ENCODE measurements at places on chromosomes 12 and 14. TPM values are rescaled to one million over a fixed set of nuclear protein-coding genes. Genes with fewer than 3 reads are reported as not detected.

Gene WSCD2
- not detected for total RNA-seq

Gene CLEC4C
- total RNA-seq, result not detected

Gene ARG2
- total RNA-seq, result 0.80 TPM

Gene PLCZ1
- total RNA-seq, result not detected

DNA sequence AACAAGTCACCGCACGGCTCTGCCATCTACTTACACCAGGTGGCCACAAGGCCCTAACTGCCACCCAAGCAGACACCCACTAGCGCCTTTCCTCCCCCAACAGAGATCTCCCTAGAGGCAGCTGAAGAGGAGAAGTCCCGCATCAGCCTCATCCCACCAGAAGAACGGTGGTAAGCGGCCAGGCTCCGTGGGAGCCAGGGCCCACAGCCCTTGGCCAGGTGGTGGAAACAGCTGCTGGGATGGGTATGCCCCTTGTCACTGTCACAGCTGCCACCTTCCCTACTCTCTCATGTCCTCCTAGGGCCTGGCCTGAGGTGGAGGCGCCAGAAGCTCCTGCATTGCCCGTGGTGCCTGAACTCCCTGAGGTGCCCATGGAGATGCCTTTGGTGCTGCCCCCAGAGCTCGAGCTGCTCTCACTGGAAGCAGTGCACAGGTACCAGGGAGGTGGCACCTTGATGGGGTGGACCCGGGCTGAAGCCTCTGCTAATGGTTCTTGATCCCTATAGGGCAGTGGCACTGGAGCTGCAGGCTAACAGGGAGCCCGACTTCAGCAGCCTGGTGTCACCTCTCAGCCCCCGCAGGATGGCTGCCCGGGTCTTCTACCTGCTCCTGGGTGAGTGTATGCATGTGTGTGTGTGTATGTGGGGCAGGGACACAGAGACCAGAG, 7.5 kb downstream of the REC8 start:
- DNase-seq, result no peak

DNA sequence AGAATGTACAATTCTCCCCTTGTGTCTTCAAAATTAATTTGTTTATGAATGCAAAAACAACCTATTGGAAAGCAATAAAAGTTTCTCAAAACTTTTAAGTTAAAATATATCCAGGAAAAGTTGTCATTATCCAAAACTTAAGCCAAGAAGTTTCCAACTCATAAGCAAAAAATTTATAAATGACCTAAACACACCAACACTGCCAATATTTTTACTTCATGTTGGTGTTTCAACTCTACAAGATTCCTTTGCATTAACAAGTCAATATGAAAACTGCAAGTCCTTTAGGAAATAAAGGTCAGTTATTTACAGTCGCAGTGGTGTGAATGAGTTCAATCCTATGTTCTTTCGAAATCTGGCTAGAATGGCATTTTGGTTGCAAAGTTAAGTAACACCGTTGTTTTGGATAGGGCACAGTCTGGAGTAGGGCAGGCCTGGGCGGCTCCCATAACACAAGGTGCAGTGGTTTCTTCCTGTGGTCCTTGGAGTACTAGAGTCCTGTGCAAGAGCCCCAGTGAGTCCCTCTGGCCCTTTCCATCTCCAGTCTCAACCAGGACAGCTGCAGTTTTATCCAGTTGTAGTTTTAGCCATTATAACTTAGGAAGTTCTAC, 151.4 kb downstream of the MED13L start:
- peak; percentile 53 for DNase-seq

DNA sequence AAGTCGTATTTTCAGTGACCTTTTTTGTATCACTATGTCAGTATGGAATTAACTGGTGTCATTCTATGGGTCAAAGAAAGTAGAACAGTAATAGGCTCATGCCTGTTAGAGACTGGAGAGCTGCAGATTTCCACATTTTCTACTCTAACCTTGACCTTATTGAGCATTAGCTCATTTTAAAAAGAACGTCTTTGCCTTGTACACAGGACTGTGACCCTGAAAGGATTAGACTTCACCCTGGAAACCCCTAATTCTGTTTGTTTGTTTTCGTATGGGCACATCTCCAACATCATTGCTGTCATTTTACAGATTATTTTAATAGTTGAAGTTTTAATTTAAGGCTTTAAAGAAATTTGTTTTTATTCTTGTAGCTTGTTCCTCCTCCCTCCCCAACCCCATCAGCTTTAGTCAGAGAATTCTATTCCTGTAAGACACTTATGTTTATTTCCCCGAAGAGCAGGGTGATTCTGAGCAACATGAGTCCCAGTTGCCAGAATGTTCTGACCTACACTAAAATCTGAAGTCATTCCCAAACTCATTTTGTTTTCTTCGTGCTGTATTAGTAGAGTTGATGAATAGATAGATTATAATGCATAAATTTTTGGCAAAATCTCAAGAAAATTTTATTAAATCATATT, 451.3 kb downstream of the FOXG1 start:
- no peak for DNase-seq

DNA sequence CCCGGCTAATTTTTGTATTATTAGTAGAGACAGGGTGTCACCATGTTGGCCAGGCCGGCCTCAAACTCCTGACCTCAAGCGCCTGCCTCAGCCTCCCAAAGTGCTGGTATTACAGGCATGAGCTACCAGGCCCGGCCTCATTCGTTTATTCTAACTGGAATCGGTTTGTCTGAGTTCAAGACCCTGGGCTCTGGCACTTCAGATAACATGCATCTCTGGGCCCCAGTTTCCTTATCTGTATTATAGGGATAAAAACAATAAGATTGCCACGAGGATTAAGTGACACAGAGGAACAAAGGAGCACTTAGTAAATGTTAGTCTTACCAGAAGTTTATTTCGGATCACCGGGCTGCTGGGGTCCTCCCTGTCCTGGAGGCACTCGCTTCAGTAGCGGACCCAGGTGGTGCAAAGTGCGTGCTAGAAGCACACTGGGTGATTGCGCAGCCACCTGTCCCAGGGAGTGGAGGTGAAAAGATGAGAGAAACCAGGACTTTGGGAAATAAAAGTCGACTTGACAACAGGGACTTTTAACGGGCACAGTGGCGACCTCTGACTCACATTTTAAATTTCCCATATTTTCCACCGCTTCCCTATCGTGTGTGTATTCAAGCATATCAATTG, 37.5 kb downstream of the ACACB start:
- no peak for DNase-seq

GRCh38 chr12:27226407-27226929, 17.6 kb upstream of the STK38L start:
- no peak for DNase-seq

- DNase-seq, result peak; percentile 21
These were observed 605 bp downstream of the ANKRD52 start for GRCh38 chr12:56257491-56258067.

- no peak for DNase-seq
These were observed 314.3 kb downstream of the RAD51B start for GRCh38 chr14:68133856-68134255.

- peak; percentile 42 for DNase-seq
These were observed 4.4 kb upstream of the C1RL start for GRCh38 chr12:7113389-7113871.

DNA sequence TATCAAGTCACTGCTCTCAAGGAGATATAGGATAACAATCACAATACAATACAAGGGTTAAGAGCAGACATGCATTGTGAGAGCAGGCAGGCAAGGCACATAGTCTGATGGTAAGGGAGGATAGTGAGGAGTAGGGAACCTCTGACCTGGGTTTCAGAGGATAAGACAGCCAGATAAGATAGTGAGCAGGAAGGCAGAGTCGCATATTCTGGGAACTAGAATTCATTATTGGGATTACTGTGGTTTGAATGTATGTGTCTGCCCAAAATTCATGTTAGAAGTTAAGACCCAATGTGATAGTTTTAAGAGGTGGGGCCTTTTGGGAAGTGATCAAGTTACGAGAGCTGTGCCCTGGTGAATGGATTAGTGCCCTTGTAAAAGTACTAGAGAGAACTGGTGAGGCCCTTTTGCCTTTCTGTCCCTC, 14.4 kb upstream of the ATF1 start:
- DNase-seq, result no peak

DNA sequence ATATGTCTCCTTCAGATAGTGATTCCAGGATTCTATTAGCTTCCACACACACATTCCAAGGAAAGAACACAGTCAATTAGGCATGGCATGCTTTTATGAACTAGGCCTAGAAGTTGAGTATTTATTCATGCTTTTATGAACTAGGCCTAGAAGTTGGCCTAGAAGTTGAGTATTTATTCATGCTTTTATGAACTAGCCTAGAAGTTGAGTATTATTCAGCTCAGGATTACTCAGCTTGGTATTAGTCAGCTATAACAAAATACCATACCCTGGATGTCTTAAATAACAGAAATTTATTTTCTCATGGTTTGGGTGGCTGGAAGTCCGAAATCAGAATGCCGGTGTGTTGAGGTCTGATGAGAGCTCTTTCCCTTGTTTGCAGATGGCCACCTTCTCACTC, 442.7 kb upstream of the FLRT2 start:
- DNase-seq, result peak; percentile 26

GRCh38 chr12:6788972-6789924, at the start of gene CD4:
Gene CD4 (plus strand): TSS chr12:6789528. CDS start chr12:6800139, 10,611 bp downstream.
- no peak for DNase-seq

DNA sequence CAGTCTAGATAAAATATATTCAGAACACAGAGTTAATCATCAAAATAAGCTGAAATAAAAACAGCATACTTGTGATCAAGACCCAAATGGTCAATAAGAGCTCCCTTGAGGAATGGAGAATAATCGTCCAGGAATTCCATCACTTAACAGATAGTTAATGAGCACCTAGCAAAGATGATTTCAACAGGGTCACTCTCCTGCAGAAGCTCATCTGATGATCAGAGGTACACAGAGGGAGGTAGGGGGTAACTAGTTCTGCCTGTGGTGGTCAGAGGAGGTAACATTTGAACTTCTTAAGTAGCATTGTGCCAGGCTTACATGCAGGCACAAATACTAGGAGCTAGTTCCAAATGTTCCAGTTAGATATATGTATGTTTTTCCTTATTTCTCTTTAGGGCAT, 9.5 kb downstream of the MED13L start:
- no peak for DNase-seq

GRCh38 chr12:34400411-34400881, 378.1 kb downstream of the ALG10 start:
- DNase-seq, result no peak

DNA sequence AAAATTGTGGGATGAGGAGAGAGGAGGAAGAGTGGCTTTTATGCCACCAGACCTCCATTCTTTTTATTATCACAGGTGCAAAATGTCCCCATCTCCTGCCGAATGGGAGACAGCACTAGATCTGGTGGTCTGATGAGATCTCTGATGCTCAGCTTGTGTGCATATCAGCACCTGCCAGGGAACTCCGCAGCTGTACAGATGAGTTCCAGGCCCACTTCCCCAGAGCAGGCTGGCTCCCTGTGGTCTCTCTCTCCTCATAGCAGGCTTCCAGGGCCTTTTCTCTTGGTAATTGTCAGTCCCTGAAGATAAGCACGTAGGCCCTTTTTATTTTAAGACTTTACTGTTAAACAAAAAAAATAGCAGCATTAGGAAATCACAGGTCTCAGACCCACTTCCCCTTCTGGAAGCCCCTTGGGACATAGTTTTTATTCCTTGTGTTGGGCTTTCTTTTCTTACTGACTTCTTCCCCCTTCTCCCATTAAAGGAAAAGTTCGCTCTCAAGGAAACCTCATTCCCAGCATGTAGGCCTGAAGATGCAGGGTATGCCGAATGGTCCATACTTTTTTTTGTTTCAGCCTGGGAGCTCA, 4.5 kb upstream of the TBC1D30 start:
- DNase-seq, result no peak

DNA sequence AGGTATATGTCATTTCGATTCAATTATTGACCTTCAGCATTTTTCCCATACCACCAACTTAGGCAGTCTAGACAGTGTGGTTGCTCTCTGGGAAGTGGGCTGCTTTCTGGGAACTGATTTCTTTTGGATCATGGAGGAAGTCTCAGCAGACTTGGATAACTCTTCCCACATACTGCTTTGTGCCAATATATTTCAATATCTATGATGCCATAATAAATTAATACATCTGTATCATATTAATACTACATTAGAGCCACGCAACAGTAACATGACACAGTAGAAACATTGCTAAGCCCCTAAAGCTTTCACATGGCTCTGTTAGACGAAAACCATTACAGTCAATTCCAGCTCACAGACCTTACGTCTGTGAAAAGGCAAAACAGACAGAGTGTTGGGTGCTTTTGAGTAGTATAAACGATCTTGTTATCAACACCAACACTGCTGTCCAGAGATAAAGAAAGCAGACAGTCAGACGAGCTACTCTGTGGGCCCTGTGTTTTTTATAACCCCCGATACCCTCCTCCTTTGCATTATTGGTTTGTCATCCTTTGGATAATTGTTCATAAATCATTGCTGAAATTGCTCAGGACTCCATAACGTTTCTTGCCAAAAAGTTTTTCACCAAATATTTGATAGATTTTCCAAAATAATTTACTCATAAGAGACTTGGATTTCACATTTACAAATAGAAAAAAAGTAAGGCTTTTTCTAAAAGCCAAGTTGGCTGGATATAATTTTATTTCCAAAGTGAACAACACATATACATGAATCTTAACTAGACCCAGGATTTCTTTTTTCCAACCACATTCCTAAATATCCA, 439.7 kb downstream of the ADAMTS20 start:
- DNase-seq, result no peak

DNA sequence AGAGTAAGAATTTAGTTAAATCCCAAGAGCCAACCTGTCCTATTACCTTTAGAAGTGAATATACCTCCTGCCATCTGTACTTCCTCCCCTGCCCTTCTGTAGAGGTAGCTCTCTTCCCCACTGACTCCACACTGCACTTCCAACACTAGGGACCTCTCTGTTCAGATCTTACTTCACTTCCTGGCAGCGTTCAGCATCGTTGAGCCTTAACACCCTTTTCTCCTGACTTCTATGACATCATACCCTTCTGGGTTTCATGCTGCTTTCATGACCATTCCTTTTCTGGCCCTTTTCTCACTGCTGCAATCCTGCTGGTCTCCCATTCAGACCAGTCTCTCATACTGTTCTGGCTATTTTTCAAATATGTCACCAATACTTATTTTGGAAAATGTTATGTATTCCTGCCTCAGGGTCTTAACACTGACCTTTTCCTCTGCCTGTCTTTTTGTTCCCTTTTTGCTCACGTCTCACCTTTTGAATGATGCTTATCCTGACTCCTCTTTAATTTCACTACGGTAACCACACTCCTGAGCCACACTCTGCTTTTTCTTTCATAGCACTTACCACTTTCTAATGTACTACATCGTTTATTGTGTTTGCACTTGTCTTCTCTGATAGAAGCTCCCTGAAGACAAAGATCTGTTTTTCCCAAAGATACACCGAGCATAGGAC, 67.6 kb downstream of the PLEKHA5 start:
- no peak for DNase-seq

DNA sequence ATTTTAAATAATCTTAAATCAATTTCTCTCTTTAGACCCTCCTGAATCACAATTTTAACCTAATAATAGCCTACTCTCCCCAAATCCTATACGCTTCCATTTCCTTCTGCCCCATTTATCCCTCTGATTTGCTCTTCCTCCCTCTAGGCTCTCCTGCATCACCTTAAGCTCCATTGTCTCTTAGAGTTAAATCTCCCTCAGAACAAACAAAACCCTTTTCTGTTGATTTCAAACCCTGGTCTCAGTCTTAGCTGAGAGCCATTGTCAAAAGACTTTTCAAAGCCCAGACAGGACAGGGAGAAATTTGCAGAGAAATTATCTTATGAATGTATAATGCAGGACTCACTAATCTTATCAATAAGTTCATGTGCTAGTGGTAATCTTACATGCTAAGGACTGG, 106.1 kb downstream of the C12orf75 start:
- DNase-seq, result no peak

All from LHCN-M2 (cell line).